ENCODE measurements at places on chromosomes 7 and 10.

GRCh38 chr10:52220947-52221346 is 93.1 kb upstream of the DKK1 start:
- no peak for DNase-seq

DNA sequence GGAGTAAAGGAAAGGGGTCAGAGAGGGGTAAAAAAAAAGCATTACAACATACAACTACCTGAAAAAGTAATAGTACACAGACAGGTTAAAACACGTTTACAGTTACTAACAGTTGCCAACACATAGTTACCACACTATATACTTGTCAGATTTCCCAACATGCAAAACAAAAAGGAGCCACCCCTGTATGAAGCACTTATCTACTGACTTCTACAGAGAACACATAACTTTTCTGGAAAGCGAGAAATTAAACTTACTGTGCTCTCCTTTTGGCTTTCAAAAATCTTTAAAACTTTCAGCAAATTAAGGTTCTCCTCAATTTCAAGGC is 2.1 kb downstream of the ABI1 start:
- DNase-seq, result no peak

- DNase-seq, result no peak
These were observed 6.3 kb downstream of the KIAA1217 start for GRCh38 chr10:24215196-24215595.

DNA sequence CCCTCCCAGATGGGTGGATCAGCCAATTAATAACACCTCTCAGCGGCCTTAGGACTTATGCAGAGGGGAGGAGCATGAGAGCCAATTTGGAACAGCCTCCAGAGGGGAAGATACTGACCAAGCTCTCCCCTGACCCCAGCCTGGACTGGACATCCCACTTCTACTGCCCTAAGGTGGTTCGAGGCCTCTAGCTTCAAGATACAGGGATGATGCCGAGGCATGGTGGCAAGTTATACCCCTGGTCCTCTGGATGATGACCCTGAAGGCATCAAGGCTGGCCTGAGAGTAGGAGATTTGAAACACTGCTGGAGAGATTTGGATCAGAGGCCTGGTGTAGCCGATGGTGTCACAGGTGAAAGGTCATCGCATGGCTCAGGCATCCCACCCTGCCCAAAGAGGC is 3.2 kb downstream of the CDH23 start:
- DNase-seq, result no peak

DNA sequence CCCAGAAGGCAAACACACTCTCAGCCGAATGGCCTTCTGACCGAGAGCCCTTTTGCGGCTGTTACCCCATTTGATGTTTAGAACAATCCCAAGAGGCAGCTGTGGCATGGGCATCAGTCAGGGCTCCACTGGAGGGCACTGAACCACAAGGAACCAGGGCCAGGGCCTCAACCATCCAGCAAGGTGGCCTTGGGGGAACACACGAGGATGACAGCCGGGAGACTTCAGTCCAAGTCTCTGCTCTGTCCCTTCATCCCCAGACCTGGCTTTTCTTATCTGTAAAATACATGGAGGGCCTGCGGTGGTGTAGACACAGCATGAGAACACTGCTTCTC is 63.6 kb upstream of the INSIG1 start:
- DNase-seq, result no peak

GRCh38 chr7:5470167-5470532 is 46.5 kb upstream of the TNRC18 start:
- no peak for DNase-seq

- peak; percentile 5 for DNase-seq
These were observed 124.6 kb upstream of the CDK13 start for GRCh38 chr7:39825401-39825980.

- DNase-seq, result no peak
These were observed 317.5 kb upstream of the SEMA3A start for GRCh38 chr7:84512055-84512454.

- no peak for DNase-seq
These were observed 82.2 kb downstream of the ALOX5 start for GRCh38 chr10:45456233-45456632.

All from T-helper 2 cell (primary cell).